ENCODE measurements at places on chromosomes 16 and 17.

- DNase-seq: no peak
Observed at GRCh38 chr16:68388124-68388523, 60.2 kb downstream of the SMPD3 start.

DNA sequence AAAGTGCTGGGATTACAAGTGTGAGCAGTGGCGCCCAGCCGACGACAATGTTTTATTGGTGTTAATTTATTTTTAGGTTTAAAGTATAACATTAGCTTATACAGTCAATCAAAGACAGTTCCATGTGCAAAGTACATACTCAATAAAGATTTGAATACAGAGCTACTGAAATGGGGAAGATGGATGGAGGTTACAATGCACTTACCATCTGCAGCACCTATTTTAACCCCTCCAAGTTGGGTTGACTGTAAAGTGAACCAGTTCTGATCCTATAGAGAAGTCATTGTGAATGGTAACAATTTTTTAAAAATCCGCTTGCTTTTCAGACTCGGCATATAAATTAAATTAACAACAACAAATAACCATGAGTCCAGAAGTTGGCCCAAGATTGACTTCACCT lies 679 bp upstream of the PSKH1 start:
- DNase-seq: no peak

DNA sequence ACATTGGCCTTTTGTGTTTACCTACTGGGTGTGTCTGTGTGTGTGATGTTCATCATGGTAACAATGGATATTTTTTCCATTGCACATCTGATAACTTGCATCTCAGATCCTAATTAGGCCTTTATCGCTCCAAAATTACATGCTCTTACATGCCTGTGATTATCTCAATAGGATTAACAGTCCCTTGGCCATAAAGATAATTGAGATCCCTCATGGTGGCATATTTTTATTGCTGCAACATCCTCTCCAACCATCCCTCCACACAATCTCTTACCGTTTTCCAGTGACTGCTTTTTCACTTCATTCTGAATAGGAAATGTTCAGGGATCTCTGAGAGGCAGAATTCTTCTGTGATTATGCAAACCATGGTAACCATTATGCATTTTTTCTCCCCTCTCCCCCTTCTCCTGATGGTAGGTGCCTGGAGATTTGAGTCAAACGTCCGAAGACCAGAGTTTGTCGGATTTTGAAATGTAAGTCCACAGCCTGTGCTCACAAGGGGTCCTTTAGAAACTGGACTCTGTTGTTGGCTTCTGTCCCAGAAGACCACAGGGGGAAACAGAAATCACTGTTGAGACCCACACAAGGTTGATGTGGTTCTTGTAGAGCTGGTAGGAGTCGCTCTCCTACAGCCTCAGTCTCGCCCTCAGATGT lies 405.5 kb downstream of the CPPED1 start:
- DNase-seq: no peak

DNA sequence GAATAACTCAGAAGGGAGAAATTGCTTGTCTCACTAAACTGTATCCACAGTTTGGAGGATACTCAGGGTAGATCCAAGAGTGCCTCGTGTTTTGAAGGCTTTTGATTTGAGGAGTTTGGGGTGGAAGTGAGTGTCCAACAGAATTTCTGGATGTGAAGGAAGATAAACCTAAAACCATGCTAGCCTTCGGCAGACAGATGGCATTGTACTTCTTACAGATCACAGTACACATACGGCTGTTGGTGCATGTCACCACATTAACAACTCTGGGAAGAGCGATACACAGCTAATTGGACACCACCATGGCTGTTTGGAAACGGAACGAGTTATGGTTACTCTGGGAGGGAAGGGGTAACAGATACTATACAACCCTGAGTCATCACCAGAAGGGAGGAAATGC lies 420.4 kb downstream of the GRIN2A start:
- no peak for DNase-seq

DNA sequence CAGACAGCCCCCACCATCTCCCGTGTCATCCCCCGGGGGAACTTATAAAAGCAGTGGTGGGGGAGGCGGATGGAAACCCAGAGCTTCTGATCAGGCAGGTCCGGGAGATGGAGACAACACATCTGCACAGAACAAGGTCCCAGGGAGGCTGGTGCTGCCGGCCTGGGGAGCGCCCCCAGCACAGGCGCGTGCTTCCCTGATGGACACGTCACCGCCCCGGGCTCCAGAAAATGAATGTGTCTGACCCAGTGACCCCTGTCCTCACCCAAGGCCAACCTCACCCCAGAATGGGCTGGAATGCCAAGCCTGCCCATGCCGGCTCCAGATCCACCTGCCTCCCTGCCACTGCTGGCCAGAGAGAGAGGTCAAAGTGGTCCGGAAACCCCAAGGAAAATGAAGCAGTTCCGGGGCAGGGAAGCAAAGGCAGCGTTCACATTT lies 12.5 kb downstream of the SLC7A5 start:
- peak; percentile 71 for DNase-seq

DNA sequence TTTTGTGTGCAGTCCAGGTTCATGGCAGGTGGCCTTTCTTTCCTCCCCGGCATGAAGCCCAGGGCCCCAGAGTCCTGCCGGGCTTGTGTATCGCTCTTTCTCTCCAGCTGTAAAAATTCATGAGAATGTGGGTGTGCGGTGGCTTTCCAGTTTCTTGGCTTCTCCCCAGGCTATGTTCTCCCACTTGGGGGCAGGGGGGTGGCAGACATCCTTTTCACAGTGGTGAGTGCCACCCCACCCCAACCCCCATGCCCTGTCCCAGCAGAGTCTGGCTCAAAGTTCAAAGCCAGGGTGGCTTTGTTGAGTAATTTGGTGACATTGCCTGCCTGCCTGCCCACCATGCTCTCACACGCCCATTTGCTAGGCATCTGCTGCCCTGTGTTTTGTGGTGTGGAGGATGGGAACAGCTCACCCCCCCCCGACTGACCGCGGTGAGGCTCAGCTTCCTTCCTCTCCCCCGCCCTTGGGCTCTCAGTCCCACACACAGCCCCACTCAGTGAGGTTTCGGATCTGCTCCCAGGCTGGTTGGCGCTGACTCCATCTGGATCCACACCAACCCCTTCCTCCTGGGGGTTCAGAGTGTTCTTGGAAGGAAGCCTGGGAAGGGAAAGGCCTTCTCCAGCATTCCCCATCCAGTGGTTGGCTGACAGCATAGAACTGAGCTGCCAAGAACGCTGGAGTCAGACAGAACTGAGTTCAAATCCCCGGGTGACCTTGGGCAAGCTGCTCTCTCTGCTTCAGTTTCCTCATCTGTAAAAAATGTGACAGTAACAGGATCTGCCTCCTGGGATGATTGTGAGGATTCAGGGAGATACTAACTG lies 36.0 kb downstream of the CHD9 start:
- DNase-seq: no peak

GRCh38 chr17:21100636-21101035 lies 26.1 kb upstream of the DHRS7B start:
- no peak for DNase-seq

GRCh38 chr17:37399265-37399803 lies 7.3 kb downstream of the ACACA start:
- no peak for DNase-seq

DNA sequence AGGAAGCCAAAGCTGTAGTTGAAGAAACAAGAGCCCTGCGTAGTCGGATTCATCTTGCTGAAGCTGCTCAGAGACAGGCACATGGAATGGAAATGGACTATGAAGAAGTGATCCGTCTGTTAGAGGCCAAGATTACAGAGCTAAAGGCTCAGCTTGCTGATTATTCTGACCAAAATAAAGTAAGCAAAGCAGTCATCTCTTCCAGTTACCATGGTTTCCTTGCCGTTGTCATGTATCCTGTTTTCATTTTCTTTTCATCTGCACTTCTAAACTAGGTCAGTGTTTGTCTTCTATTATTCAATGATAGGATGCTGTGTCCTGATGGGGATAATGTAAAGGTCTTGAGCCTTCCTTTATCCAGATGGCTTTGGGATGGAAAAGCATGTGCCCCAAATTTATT lies 104.3 kb downstream of the STXBP4 start:
- no peak for DNase-seq

- DNase-seq: no peak
Observed at GRCh38 chr16:24577167-24577566, 37.8 kb downstream of the RBBP6 start.
